ENCODE measurements at places on chromosomes 3 and 15.

GRCh38 chr3:50602595-50603191 lies 8.9 kb downstream of the CISH start:
- DNase-seq = no peak

GRCh38 chr3:192122832-192123594 lies 604.3 kb downstream of the FGF12 start:
- DNase-seq = no peak

- DNase-seq = no peak
These were observed 240.6 kb downstream of the OTOL1 start for GRCh38 chr3:161737171-161737570.

- no peak for DNase-seq
These were observed 86.5 kb downstream of the BOC start for GRCh38 chr3:113297841-113298240.

DNA sequence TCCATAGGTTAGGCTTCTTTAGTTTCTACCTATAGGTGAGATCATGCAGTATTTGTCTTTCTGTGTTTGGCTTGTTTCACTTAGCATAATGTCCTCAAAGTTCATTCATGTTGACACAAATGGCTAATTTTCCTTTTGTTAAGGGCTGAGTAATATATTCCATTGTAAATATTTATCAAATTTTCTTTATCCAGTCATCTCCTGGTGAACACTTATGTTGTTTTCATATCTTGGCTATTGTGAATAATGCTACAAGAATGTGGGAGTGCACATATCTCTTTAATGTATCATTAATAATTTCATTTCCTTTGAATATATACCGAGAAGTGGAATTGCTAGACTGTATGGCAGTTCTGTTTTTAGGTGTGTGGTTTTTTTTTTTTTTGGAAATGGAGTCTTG lies 250.9 kb upstream of the SEMA6D start:
- DNase-seq = no peak

GRCh38 chr3:61250784-61251173 lies 473 bp downstream of the FHIT start:
- DNase-seq = no peak

DNA sequence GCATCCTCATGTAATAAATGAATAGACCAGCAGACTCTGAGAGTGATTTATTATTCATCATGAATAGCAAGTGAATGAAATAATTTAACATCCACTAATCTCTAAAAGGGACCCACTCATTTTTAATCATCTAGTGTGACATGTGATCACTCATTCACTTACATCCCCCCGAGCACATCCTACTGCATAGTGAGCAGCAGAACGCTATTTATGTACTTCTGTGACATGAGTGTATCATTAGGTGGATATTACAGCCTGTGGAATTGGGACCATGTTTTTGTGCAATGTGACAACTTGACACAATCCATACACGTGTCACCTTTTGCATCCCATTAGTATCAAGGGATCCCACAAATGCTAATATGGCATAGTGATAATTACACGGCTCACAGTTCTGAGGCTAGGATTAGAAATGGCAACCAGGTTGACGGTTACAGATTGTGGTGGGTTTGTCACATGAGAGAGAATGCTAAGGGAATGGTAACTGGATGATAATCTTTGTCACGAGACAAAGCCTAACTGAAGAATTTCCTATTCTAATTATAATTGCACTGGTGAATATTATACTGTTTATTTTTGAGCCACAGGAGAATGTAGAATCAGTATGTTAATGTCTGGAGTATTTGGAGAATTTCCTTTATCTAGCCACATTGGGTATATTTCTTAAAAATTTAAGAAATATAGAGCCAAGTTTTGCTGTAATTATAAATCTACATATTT lies 595.2 kb upstream of the TBL1XR1 start:
- no peak for DNase-seq

GRCh38 chr3:152402695-152403451 lies 134.1 kb downstream of the MBNL1 start:
- no peak for DNase-seq

DNA sequence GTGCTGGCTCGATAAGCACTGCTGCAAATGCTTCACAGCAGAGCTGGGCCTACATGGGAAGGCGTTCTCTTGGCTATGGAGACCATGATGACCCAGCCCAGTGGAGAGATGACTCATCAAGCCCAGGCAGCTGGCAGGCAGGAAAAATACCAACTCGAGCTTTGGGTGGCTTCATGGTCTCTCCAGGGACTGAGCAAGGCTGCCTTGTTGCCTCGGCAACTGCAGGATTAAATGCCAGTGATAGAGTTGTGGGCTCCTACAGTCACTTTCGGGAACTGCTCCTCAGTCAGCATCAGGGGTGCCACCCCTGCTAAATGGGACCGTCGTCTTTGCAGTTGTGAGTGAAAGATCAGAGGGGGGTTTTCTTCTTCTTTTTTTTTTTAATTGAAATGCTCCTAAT lies 54.6 kb upstream of the MYZAP start:
- DNase-seq = no peak

DNA sequence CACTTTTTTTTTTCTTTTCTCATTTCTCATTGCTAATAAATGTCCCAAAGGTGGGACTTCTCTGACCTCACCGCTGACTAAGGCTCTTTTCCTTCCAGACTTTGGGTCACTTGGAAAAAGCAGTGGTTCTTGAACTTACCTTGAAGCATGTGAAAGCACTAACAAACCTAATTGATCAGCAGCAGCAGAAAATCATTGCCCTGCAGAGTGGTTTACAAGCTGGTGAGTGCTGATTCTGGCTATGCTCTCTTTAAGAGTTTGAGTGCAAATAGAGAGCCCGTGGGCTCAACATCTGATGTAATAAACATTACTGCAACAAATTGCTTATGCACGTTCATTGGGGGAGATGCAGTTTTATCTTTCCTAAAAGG lies 2.0 kb downstream of the BHLHE40 start:
- no peak for DNase-seq

GRCh38 chr3:114566162-114566755 lies 272.4 kb downstream of the TIGIT start:
- no peak for DNase-seq

DNA sequence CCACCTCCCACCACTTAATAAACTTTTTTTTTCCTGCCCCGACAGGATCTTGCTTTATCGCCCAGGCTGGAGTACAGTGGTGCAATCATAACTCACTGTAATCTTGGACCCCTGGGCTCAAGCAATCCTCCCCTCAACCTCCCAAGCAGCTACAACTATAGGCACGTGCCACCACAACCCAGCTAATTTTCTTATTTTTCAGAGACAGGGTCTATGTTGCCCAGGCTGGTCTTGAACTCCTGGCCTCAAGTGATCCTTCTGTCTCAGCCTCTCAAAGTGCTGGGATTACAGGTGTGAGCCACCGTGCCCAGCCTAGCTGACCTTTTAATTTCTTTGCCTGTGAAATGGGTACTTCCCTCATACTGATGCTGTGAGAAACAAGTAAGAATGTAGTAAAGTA lies 3.9 kb upstream of the C15orf40 start:
- DNase-seq = no peak

DNA sequence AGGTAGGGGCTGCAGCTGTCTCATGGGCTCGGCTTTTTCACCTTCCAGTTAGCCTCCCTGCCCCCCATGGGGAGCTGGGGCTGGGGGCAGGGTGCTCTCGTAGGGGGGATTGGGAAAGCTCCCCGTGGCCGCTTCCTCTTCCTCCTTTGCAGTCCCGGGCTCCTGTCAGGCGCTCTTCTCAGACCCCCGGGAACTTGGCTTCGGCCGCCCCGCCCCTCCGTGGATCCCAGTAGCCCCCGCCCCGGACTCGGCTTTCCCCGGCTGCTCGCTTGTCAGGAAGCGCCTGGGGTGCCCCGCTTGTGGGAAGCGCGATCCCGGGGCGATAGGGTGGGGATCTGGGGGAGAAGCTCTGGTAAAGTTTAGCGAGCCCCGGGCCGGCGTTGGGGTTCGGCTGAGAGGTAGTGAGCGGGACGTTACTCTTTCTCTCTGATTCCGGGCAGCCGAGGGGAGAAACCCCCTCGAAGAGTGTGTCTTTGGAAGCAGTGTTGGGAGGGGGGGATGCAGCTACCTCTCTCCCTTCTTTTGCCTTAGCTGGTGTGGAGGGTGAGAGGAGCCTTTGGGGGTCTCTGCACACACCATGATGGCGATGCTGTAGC lies 611 bp downstream of the PIAS1 start:
- peak; percentile 3 for DNase-seq

GRCh38 chr3:197889204-197889930 lies 60.6 kb upstream of the RPL35A start:
- no peak for DNase-seq

DNA sequence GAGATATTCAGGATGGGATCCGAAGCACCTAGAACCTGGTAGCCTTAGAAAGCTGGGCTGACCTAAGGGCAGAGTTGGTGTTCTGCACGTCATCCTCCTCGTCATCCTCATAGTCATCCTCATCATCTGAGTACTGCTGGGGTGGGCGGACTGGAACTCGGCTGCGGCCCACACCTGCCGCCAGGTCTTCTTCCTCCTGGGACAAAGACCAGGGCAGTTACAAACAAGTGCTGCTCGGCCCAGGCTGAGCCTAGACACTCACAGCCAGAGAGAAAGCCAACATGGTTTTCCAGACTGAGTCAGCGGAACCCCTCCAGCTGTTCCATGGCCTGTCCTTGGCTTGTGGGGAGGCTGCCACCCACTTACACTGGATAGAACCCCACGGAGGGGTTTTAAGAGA lies 40.5 kb downstream of the SEMA3G start:
- no peak for DNase-seq

- DNase-seq = no peak
These were observed 79.4 kb downstream of the CORO2B start for GRCh38 chr15:68658151-68658550.

DNA sequence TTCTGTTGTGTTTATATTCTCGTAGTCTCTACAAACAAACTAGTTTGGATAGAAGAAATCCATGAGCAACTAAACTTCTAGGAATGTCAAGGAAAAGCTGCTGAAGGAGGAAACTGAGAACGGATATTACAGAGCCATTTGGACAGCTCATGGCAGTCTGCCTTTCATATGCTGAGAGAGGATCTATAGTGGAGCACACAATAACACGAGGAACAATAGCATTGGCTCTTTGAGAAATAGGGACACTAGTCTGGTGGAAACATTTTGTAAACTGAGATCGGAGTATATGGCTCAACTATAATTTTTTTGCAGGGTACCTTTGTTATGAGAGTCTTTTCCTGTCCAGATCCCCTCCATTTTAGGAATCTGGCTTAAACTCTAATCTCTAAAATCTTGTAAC lies 200.5 kb downstream of the CLSTN2 start:
- DNase-seq = no peak

DNA sequence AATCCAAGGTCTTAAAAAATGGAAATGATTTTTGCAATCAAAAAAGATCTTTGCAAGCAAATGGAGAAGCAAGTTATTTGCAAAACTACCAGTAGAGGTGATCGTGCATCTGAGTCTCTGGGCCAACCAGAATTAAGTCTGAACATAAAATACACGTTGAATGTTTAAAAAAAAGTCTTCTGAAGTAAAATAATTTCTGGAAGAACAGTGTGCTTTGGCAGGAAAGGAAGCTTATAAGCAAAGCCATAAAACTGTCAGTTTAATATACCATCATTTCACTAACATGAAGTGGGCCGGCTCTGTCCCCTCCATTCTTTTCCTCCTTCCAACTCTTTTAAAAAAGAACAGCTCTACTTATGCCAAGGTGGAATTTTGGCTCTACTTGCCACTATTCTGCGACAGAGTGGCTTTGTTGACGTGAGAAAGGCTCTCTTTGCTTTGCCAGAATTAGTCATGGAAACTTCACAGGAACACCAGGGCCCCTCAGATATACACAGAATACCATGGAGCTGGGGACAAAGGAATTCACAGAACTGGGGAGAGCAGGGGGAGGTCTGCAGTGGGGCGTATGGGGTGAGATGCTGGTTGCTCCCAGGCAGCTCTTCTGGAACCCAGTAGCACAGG lies 29.8 kb downstream of the FSTL1 start:
- no peak for DNase-seq

DNA sequence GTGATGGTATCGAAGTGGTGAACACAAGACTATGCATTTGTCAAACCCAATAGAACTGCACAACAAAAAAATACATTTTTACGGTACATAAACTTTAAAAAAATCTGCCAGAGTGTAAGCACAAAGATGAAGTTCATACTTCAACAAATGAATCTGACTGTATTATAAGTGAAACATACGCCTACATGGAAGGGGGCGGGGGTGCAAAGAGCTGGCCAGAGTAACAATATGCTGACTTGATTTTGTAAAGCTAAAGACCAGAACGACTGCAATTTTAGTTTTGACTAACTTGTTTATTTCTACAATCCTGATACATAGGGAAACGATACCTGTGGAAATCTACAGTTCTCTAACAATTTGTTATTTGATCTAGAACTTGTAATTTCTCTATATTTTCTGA lies 426.0 kb downstream of the GABRG3 start:
- no peak for DNase-seq

DNA sequence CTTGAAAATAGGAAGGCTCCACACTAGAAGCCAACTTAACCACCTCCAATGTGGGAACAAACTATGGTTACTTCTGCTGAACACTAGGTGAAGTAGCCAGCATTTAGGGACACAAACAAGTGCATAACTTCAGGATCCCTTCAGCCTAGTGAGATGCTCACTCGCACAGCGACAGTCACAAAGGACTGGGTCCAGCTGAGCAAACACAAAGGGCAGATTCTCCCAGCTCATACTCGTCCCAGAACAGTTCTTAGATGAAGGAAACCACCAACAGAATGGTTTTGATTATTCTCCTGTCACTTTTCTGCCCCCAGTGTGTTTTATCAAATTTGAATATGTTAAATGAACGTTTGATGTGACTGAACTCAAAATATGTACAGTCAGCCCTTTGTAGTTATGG lies 201.6 kb downstream of the KCNAB1 start:
- no peak for DNase-seq

DNA sequence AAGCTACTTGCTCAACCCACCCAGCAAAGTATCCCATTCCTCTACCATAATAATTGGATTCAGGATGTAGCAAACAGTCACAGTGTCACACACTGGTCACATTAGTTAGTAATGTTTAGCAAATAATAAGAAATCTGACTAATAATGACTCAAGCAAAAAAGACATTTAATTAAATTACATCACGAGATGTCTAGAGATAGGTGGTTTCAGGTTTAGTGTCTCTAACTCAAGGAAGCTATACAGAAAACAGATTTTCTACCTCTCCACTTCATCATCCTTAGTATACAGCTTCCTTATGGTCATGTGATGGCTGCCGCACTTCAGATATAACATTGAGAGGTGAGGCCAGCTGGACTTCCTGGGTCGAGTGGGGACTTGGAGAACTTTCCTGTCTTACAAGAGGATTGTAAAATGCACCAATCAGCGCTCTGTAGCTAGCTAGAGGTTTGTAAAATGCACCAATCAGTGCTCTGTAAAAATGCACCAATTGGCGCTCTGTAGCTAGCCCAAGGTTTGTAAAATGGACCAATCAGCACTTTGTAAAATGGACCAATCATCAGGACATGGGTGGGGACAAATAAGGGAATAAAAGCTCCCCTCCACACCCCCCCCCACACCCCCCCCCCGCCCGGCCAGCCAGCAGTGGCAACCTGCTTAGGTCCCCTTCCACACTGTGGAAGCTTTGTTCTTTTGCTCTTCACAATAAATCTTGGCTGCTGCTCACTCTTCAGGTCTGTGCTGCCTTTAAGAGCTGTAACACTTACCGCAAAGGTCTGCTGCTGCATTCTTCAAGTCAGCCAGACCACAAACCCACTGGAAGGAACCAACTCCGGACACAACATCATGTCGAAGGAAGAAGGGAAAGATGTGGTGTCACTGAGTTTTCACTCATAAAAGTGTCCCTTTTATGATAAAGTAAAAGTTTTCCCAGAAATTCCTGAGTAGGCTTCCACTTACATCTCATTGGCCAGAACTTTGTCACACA lies 24.9 kb upstream of the ARPIN start:
- DNase-seq = no peak

GRCh38 chr3:125334675-125335560 lies 40.2 kb downstream of the ZNF148 start:
- no peak for DNase-seq
